ENCODE measurements at places on chromosomes 7 and 10.

DNA sequence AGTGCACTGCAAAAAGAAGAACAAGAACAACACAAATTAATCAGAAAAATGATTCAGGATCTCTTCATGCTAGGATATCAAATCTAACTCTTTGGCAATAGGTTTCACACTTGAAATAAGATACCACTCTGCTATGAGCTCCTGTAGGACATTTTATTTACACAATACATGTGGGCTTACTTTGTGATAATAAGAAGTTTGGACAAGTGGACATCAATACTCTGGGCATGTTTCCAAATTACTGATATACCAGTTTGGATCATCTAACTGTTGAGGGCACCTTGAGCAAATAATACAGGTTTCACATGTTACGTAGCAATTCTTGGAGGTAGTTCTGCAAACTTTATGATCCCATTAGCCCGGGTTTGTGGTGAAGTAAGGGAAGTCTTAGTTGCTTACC is 59.8 kb downstream of the CPVL start:
- DNase-seq, result no peak

- no peak for DNase-seq
Observed at GRCh38 chr10:89156161-89156835, 50.8 kb downstream of the CH25H start.

- DNase-seq, result no peak
Observed at GRCh38 chr10:42888504-42889095, 106.0 kb downstream of the BMS1 start.

DNA sequence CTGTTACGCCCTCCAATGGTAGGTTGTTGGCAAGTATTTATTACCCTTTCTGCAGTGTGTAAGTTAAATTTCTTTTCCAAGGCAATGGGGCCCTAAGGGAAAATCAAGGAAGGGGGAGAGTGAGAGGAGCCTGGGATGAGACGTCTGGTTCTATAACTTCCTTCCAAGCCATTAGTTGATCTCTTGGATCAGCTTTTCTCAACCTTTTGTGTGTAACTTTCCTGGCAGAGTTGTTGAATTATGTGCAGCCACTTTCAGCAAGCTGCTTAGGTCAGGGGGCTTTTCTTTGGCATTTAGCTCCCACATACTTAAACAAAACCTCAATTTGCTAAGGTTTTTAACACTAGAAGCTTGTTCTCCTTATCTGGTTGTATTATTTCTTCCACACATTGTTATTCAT is 127.1 kb downstream of the NXPH1 start:
- no peak for DNase-seq

DNA sequence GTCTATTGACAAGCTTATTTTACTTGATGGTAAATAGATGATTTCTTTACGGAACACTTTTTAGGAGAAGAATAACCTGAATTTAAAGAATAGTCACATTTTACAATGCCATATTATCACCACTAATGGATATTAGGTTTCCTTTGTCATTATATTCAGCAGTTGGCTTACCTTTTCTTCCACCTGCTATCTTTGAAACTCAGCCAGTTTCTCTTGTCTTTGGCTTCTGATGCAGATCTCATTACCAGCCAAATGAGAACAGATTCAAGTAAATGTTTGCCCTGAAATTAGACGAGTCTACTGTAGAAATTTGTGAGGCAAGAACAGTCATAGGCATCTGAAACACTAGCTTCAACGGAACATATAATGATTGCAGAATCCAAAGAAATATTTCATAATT is 85.5 kb upstream of the OIT3 start:
- no peak for DNase-seq

DNA sequence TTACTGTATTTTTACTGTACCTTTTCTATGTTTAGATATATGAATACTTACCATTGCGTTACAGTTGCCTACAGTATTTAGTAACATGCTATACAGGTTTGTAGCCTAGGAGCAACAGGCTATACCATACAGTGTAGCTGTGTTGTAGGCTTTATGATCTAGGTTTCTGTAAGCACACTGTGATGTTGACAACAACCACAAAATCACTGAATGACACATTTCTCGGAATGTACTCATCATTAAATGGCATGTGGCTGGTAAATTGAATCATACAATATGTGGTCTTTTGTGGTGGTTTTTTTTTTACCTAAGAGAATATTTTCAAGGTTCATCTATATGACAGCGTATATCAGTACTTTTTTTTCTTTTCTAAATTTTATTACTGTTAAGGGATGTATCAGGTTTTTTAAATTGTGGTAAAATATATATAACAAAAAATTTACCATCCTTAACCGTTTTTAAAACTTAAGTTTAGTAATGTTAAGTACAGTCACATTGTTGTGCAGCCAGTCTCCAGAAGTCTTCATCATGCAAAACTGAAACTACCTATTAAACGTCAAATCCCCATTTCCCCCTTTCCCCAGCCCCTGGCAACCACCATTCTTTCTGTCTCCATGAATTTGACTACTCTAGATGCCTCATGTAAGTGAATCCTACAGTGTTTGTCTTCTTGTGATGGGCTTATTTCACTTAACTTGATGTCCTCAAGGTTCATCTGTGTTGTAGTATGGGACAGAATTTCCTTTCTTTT is 21.5 kb downstream of the BTAF1 start:
- DNase-seq, result no peak

GRCh38 chr7:142739923-142740492 is 9.3 kb upstream of the PRSS1 start:
- DNase-seq, result no peak

GRCh38 chr10:64486149-64486548 is 964.9 kb downstream of the REEP3 start:
- DNase-seq, result no peak

GRCh38 chr10:4440260-4440659 is 385.7 kb upstream of the AKR1E2 start:
- no peak for DNase-seq

- DNase-seq, result no peak
Observed at GRCh38 chr7:44122529-44122928, 819 bp downstream of the POLD2 start.

DNA sequence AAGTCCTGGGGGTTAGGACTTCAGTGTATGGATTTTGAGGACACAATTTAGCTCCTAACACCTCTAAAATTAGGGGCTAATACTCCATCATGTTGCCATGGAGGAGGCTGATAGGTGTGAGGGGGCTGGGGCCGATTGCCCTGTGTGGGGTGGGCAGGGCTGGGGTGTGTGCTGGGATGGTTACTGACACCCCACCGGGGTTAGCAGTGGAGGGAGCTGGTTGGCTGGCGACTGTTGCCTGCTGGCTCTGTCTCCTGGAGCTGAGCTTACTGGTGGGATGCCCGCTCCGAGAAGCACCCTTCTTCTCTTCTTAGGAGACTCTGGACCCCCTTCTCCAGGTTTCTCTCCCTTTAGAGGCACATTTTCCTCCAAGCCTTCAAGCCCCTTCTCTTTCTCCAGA is 22.2 kb upstream of the SH2D4B start:
- DNase-seq, result no peak

GRCh38 chr10:103367379-103367781 is 396 bp upstream of the TAF5 start:
- no peak for DNase-seq

DNA sequence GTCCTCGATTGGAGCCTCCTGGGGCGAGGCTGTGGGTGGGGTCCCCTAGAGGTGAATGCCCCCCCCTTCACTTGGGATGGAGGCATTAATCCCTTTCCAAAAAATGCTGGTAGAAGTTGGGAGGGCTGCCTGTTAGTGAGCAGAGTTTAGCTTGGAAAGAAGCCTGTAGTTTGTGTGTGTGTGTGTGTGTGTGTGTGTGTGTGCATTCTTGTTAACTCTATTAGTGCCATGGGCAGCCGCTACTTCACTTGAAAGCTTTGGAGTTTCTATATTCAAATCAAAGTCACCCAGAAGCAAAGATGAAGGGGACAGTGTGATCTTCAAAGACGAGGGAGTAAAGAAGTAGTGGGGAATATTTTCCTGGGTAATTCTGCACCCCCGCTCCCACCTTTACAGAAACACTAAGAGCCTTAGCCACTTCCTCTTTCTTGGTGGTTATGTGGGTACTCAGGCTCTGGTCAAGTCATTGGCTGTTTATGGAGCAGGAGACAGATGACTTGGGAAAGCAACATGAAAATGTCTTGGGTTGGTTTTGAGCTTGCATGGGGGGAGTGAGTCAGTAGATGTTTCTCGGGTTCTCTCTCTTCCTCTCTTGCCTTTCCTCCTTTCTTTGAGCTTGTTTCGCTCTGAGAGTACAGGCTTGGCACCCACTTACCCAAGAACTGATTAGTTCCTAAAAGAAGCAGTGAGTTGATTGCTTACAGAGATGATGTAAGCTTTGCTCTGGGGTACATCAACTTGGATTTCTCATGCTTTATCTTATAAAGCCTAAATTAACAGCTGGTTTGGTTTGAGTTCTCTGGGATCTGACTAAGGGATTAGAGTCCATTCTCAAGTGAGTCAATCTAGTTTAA is 35.9 kb downstream of the TCF7L2 start:
- no peak for DNase-seq

DNA sequence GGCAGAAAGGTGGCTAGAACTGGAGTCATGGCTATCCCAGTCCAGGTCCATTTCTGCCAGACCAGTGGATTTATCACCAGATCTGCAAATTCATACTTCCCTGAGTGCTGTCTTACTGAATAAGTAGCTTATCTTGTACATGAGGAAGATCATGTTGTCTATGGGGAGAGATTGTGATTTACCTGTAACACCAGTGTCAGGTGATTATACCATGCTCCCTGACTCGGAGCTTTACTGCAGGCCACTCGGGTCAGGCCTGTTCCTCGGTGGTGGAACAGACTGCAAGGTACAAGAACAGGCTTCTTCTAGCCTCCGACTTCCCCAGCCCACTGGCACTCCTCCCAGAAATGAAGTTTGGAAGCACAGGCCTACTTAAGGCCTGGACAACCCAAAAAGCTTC is 42.6 kb upstream of the DLG5 start:
- no peak for DNase-seq

- DNase-seq, result no peak
Observed at GRCh38 chr10:34723750-34724149, 91.3 kb downstream of the PARD3 start.

GRCh38 chr10:36412942-36413341 is 712.5 kb upstream of the ANKRD30A start:
- DNase-seq, result no peak

- DNase-seq, result no peak
Observed at GRCh38 chr7:67455508-67455907, 458.9 kb downstream of the TYW1 start.

DNA sequence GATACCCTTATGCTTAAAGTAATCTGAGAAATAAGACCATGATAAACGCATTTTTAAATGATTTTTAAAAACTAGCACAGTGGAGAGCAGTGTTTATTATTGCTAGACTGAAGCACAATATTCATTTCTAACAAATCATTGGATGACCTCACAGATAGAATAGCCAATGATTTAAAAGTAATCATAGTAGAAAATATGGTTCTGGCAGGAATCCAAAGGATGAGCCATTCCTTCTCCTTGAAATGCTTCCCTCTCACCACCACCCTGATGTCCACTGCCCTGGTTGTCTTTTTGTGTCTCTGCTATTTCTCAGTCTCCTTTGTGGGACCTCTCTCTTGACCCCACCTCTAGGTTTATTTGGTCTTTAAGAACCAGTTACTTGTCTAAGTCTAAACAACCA is 64.9 kb downstream of the PRKG1 start:
- no peak for DNase-seq

DNA sequence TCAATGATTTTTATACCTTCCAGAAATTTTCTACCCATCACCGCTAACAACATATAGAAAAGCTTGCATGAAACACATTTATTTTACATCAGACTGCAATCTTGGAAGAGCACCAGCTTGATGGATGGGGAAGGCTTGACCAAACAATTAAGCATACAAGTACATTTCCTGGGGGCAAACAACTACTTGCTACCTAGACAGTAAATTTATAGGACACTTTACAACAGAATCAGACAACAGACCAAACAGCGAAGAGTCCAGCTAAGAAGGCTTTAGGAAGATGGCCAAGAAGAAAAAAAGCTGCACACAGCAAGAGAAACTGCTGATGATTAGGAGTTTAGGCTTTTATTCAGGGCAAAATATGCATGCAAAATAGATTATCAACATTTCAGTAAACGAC is 8.0 kb downstream of the AASS start:
- no peak for DNase-seq

DNA sequence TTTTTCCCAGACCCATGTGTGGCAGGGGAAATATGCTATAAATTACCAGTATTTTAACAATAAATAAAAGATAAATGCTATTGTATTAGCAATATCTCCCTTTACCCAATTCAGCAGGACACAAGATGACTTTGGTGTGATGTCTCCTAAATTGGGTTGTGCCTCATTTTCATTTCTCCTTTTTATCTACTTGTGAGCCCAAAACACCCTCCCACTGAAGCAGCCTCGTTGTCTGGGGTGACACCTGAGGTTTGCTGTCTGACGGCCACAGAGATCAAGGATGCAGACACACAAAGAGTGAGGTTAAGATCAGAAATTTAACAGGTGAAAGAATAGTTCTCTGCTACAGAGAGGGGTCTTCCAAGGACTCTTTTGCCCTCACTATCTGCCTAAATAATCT is 27.1 kb upstream of the CC2D2B start:
- no peak for DNase-seq

Data from T follicular helper cell (primary cell).